DMS53 (cell line): ENCODE measurements at places on chromosomes 11 and 22.

GRCh38 chr11:70540196-70540595 is 141.9 kb downstream of the CTTN start:
- no peak for DNase-seq

DNA sequence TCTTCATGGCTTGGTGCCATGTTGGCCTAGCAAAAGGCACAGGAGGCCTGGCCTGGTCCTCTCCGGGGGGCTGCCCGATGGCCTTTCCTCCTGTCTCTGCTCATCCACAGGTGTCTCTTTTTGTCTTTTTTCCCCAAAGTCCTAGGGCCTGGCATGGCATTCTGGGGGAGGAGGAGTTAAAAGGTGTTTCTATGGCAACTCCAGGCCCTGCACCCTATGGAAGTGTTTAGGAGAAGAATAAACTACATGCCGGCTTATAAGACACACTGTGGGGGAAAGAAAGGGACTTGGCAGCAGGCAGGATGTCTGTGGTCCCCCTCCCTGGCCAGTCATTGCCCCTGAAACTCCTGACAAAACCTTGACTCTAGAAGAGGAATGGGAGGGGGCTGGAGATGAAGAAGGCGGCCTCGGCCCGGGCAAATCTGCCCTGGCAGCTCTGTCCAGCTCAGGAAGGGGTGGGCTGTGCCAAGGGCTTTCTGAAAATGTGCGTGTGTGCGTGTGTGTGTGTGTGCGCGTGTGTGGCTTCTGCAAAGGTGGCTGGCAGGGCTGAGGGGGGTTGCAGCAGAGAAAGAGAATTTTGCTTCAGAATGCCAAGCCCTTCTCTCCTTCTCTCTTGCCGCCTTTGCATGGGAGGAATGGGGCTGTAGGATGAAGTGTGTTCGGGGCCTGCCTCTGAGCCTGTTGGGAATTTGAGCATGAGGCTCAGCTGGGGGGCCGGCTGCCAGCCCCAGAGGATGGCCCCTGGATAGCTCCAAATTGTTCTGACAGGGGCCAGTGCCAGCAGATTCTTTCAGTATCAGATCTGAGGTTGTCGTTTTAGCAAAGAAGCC is 3.2 kb downstream of the TIMP3 start:
- no peak for DNase-seq

GRCh38 chr11:106733635-106734034 is 284.6 kb downstream of the GUCY1A2 start:
- DNase-seq = no peak

DNA sequence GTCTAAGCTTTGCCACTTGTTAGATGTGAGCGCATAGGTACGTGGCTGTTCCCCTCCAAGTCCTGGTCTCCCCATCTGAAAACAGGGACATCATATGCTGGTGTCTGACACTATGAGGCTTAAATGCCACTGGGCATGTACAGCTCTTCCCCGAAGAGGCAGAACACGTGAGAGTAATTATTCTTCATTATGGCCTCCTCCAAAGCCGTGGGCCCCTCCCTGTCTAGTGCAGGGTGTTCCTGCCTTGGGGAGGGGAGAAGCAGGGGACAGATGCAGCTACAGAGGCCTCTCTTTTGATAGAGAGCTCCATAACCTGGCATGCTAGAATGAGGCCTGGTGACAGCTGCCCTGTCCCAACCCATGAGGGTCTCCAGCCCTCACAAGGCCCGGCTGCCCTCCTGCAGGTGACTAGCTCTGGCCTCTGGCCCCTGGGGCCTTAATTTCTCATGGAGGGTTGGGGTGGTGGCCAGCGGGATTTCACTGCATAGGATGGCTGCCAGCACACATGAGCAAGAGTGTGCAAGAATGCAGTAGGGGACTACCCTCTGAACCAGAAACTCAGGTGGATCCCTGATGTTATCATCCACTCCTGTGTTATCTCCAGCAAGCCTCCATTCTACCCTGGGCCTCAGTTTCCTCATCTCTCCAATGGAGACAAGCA is 334.6 kb downstream of the MN1 start:
- no peak for DNase-seq

- no peak for DNase-seq
Measured at GRCh38 chr11:6991227-6991626, 28.9 kb downstream of the ZNF214 start.

DNA sequence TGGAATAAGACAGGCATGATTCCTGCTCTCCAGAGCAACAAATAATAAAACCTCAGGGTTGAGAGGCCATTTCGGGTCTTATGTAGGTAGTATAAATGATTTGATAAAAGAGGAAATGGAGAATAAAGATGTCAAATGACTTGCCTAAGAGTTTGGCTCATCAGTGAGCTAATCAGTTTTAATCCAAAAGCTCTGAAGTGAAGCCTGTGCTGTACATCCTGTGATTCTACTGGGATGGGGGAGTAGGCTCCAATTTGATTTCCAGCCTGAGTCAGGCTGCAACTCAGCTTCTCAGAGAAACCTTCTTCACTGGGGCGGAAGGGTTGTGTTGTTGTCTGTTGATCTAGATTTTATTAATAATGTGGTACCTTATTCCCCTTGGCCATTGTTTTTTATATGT is 192.2 kb upstream of the SORL1-AS1 start:
- DNase-seq = no peak

DNA sequence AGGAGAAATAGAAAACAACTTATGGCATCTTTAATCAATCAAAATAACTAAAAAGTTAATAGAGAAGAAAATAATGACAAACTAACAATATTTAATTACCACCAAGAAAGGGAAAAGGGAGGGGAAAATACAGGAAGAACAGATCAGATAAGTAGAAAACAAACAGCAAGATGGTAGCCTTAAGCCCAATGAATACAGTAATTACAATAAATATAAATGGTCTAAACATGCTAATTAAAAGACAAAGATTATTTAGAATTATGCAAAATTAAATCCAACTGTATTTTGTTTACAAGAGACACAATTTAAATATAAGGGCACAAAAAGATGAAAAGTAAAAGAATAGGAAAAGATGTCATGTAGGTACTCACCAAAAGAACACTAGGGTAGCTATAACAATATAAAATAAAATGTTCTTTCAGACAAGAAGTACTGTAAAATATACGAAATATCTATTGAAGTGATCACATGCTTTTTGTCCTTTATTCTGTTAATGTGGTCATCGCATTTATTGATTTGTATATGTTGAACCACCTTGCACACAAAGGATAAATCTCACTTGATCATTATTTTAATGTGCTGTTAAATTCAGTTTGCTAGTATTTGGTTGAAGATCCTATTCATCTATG is 14.0 kb downstream of the C11orf65 start:
- DNase-seq = no peak

GRCh38 chr11:78806214-78807004 is 231.7 kb upstream of the NARS2 start:
- DNase-seq = peak; percentile 88

GRCh38 chr11:73363147-73363546 is 13.1 kb upstream of the RELT start:
- no peak for DNase-seq

- DNase-seq = no peak
Measured at GRCh38 chr22:21755851-21756284, 20.3 kb upstream of the YPEL1 start.

GRCh38 chr11:117064275-117064674 is 34.0 kb downstream of the SIK3 start:
- DNase-seq = no peak

- DNase-seq = no peak
Measured at GRCh38 chr11:63816732-63817131, 3.5 kb downstream of the SPINDOC start.

- no peak for DNase-seq
Measured at GRCh38 chr11:94844031-94844430, 75.9 kb downstream of the AMOTL1 start.

- peak; percentile 81 for DNase-seq
Measured at GRCh38 chr11:4704790-4705334, 278 bp downstream of the MMP26 start.
